ENCODE measurements at places on chromosomes 3 and 15. TPM values are rescaled to one million over a fixed set of nuclear protein-coding genes. Genes with fewer than 3 reads are reported as not detected.

Gene CCDC39
- total RNA-seq = not detected

DNA sequence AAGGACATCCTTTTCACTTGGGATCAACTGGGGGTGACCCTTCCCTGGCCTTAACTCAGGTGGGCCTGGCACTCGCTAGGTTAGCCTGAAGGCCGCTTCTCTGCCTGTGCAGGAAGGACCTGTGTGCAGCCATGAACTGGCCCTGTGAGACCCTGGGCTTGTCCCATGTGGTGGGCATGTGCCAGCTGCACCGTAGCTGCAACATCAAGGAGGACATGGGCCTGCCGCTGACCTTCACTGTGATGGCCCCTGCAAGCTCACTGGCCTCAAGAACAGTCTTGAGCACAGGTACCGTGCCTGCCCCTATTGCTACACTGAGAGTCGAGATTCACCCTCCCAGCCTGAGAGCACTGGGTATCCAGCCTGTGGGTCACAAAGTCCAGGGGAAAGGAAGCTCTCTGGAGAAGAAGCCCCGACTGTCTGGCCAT, 43.0 kb downstream of the SAXO2 start:
- no peak for DNase-seq

GRCh38 chr3:160129459-160130061, 95.7 kb upstream of the C3orf80 start:
- DNase-seq = no peak

- DNase-seq = no peak
These were observed 168.7 kb upstream of the STAC start for GRCh38 chr3:36211652-36211999.

DNA sequence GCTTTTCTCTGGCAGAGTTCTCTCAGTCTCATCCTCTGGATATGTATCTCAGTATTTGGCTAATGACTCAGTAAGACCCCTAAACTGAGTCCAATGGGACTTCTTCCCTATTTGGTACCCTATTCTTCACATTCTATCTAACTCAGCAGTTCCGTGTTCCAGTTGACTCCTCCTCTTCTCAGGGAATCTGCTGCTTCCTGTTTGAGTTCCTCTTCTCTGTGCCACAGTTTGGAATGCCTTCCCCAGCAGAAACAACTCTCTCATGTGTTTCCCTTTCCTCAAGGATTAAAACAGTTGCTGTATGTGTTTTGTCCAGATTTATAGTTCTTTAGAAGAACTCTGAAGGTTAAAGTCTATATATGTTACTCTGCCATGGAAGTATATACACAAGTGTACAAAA, 344.0 kb upstream of the RARB start:
- DNase-seq = no peak

GRCh38 chr15:67194171-67195114, 60.0 kb downstream of the AAGAB start:
- DNase-seq = no peak

Gene AADACL2
- not detected for total RNA-seq

DNA sequence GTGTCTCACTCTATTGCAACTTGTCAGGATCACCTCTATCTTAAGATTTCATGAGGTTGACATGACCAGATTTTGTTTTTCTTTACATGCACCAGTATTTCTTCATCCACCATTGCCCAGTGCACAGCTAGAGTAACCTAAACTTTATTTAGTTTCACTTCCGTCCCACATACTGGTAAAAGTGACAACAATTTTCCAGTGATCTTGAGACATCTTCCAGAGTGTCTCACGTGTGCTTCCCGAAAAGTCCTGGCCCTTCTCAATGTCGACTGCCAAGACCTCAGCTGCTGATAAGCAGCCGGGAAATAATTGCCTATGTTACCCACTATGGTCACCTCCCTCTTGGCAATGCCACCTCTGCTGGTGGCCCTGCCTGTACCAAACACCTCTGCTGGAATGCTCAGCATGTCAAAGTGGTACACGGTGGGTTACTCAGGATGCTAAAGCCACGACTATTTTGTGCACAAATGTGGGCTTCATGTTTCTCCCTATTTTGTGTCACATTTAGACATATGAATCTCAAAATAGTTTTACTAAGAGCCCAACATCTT, 379.7 kb upstream of the TGFBR2 start:
- DNase-seq = no peak

DNA sequence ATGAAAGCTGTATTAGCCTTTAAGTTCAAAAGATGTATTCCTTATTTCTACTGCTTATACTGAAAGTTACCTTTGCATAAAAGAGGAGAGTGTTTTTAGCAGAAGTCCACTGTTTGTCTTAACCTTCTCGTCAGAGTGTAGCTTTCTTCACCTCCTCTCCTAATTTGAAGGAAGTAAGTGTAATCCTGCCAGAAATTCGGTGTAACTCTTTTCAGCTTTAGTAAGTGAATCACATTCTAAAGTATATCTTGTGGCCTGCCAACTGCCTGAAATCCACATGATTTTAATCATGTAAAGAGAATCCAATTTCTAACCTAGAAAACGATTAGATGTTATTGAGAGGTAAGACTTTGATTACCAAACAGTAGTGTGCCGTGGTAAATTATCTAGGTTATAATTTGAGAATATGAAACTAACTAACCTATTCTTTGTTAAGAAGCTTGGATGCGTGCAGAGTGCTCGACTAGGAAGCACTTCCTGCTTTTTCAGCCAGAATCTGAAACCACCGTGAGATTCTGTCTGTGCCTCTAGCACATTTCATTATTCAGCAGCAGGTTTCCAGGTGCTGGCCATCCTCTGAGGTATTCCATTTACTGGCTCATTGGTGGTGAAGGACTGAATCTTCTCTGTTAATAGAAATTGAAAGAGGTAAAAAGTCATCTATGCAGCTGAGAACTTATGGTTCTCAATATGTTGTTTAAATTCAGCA, 7.5 kb downstream of the GYG1 start:
- DNase-seq = no peak

DNA sequence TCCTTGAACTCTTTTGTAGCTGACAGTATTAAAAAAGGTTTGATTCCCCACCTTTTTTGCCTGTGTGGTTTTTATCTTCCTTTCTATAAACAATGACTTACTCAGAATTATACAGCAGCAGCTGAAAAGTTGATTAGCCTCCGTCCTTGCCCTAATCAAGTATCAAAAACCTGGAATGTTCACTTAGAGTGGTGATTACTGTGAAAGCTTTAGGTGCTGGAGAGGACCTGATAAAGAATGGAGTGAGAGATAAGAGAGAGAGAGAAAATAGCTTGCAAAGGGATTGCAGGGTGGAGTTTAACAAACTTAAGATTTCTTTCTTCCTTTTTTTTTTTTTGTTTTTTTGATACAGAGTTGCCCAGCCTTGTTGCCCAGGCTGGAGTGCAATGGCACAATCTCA, 6.7 kb downstream of the CGNL1 start:
- no peak for DNase-seq

DNA sequence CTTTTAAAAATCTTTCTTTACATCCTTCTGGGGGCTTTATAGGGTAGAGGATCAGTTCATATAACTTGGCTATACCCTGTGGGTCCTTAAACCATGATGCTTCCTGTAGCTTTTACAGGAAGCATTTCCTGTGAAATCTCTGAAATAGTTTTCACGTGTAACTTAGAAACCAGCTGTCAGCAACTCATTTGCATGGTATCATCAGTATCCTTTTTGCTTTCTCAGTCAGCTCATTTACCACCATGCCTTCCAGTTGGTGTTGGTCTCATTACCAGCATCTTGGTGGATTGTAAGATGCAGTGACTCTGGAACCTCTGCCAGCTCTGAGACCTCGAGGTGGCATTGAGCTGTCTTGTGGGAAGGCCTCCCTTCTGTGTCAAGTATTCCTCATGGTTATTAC, 96.7 kb upstream of the MYZAP start:
- no peak for DNase-seq

DNA sequence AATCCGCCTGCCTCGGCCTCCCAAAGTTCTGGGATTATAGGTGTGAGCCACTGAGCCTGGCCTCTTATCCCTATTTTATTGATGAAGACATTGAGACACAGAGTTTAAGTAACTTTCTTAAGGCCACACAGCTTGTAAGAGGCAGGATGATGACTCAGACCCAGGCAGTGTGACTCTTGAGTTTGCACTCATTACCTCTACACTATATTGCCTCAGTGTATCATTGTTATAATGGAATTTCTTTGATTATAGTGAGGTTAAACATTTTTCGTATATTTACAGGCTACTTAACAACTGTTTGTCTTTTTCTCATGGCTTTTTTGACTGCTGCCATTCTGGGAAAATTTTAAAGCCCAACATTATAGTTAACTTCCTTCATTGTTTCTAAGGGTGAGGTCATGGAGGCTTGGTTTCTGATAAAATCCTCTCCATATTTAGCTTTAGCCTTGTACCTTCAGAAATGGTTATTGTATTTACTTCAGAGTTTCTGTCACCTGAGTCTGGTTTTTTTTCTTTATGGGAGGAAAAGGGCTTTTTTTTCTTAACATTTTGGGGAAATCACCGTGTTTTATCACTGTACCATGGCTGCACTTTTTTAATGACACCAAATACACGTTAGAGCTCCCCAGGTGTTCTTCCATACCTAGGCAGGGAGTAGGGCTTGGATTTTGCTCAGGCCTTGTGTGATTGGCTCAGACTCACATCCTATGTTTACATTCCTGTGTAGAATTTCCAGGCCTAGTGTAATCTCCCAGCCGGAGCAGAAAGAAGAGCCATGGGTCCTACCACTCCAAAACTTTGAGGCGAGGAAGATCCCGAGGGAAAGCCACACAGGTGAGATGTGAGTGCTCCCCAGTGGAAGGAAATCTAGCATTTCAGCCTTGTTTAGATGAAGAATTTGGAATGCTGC, 6.3 kb downstream of the ZNF774 start:
- DNase-seq = no peak

GRCh38 chr15:25847051-25847450, 16.1 kb downstream of the ATP10A start:
- DNase-seq = no peak

DNA sequence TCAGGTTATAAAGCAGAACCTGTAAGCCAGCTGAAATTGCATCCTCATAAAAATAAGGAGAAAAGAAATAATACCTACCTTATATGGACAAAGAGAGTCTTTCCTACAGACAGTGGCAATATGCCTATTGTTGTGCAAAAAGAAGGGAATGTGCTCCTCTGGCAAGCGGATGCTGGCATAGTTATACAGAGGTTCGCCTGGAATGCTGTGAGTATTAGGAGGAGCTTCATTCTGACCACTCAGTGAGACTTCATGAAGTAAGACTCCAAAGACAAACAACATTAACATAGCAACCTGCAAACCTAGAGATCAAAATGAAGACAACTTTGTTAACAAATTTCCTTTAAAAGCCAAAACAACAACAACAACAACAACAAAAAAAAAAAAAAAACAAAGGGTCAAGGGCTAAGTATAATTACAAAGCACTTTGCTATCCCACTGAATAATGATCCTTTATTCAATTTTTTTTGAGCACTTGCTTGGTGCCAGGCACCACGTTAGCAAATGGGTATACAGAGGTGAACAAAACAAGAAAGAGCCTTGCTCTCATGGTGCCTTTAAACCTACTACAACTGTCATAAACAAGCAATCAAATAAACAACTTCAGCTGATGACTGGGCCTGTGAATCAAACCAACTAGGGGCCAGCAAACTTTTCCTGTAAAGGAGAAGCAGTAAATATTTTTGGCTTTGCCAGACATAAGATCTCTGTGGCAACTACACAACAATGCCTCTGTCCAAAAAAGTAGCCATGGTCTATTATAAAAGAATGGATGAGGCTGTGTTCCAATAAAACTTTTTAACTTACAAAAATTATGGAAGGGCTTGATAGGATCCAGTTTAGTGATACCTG, 3.7 kb downstream of the EOGT start:
- no peak for DNase-seq

DNA sequence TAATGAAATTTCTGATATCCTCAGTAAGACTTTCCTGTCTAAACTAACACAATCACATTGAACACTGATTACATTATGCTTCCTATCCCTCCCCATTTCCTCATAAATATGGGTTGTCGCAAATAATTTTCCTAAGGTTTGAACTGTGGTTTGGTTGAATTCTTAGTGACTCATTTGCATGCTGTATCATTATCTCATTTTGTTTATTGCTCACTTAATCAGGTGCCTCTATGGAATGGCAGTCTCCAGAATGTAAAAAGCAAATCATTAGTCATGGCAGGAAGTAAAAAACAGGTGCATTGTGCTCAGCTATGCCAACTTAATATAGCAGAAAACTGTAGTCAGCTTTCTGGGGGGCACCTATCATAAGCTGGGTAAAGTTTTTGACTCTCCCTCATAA, 216.0 kb upstream of the ZBTB20 start:
- DNase-seq = no peak

GRCh38 chr15:45148076-45149059, 18.6 kb downstream of the DUOX1 start:
- no peak for DNase-seq

DNA sequence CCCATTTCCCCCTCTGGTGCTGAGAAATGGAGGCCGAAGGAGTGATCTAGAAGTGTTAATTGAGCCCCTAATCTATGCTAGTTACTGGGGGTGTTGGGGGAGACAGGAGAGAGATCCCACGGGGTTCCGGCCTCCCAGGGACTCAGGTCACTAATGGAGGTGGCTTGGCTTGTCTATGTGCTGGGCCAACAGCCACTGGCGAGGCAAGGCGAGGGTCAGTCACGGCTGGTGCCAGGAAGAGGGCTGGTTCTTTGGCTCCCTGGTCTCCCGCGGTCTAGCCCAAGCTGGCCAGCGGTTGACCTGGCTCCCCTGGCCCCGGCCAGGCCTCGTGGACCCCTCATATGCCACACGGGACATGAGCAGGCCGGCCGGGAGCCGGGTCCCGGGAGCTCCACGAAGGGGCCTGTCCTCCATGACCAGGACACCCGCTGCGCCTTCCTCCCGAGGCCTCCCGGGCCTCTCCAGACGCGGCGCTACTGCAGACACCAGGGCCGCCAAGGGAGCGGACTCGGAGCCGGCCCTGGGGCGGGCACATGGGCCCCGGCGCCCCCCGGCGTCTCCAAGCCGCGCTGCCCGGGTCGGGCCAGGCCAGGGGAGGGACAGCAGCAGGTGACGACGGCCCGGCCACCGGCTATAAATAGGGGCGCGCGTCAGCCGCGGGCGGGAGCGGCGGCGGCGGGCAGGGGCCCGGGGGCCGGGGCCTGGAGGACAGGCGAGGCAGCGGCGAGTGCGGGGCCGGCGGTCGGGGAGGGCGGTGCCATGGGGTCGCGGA, at the start of gene ALPK3:
ALPK3 (plus strand) TSS at position 663 of the 772 bp plus-strand sequence; CDS start at position 760, 97 bp downstream.
- peak; percentile 27 for DNase-seq

GRCh38 chr3:46027736-46028397, 584 bp upstream of the XCR1 start:
- no peak for DNase-seq

DNA sequence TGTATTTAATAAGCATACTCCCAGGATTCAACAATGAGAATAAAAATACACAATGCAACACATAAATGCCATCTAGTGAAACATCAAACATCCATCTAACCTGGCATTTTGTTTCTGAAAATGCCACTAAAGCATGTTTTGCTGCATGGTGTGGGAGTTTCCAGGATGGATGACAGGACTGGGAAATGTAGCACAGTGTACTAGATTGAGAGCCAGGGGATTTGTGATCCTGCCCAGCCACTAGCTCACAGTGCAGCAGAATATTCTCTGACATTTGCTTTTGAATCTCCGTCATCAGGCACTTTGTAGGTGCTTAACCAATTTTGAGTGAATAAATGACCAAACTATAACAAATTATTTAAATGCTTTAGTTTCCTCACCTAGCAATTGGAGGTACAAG, 404.8 kb downstream of the GAP43 start:
- DNase-seq = no peak

Gene C15orf39
- 29.5 TPM for total RNA-seq

Gene PLA1A
- not detected for total RNA-seq

- no peak for DNase-seq
These were observed 29.2 kb upstream of the CYP11A1 start for GRCh38 chr15:74396445-74397238.

Gene SLC22A14
- not detected for total RNA-seq

- DNase-seq = no peak
These were observed 5.0 kb downstream of the CHST13 start for GRCh38 chr3:126528800-126529541.

- DNase-seq = no peak
These were observed 200.7 kb downstream of the KCNH8 start for GRCh38 chr3:19348941-19349564.
